ENCODE measurements at places on chromosomes 1 and 21.

DNA sequence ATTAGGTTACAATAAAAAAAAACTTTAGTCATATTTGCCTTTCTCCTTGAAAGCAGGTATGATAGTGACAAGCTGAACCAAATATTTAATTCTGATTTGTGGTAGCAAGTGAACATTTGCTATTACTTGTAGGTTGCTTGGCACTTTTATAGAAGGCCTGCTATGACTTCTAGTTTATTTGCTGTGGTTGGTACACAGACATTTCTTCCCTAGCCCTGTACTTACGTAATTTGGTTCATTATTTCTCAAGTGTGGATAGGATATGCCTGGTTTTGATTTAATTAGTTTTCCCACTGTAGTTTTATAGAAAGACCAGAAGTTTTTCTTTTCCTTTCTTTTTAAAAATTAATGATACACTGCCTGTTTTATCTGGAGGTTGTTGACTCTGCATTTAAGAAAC lies 55.9 kb downstream of the PPP2R5A start:
- no peak for DNase-seq

- no peak for DNase-seq
Observed at GRCh38 chr1:106515375-106515774, 541.1 kb upstream of the PRMT6 start.

- DNase-seq = no peak
Observed at GRCh38 chr1:64675718-64676345, 69.0 kb upstream of the RAVER2 start.

GRCh38 chr1:27405074-27405473 lies 12.7 kb downstream of the GPR3 start:
- DNase-seq = no peak

GRCh38 chr1:25893116-25893515 lies 13.1 kb downstream of the STMN1 start:
- DNase-seq = no peak

- peak; percentile 66 for DNase-seq
Observed at GRCh38 chr1:167936930-167937708, at the start of gene MPC2. TSS of gene MPC2 (minus strand) at chr1:167937072. CDS start at chr1:167935841, 1,231 bp downstream.

DNA sequence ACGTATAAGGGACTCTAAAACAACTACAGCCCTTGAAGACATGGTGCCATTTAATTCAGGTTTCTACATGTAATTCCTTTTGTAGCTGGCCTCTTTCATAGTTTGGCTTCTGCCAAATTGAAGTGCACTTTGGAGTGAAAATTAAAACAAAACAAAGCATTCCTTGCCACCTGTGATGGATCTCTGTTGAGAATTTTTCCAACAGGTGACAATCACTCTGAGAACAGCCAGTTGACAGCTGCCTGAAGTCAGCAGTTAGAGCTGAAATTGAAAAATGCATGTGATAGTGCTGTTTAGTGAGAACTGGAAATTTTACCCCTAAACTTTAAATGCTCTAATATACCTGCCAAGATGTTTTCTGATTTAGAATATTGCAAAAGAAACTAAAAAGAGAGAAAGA lies 134.5 kb downstream of the SNX7 start:
- DNase-seq = no peak

DNA sequence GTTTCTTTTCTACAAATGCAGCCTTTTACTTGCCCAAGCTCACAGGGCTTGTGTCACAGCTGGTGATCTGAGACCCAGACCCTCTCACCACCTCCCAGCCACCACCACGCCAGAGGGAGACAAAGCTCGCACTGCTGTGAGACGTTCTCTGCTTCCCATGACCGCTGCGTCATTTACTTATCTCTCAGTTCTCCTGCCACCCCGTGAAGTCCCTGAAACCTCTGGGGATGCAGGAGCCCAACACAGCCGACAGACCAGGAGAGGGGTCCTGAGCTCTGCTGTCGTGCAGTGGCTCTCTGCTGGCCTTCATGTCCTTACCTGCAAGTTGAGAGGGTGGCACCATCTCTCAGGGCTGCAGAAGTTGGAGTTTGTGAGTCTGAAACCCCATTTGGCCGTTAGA lies 77.7 kb downstream of the SLC16A1 start:
- no peak for DNase-seq

DNA sequence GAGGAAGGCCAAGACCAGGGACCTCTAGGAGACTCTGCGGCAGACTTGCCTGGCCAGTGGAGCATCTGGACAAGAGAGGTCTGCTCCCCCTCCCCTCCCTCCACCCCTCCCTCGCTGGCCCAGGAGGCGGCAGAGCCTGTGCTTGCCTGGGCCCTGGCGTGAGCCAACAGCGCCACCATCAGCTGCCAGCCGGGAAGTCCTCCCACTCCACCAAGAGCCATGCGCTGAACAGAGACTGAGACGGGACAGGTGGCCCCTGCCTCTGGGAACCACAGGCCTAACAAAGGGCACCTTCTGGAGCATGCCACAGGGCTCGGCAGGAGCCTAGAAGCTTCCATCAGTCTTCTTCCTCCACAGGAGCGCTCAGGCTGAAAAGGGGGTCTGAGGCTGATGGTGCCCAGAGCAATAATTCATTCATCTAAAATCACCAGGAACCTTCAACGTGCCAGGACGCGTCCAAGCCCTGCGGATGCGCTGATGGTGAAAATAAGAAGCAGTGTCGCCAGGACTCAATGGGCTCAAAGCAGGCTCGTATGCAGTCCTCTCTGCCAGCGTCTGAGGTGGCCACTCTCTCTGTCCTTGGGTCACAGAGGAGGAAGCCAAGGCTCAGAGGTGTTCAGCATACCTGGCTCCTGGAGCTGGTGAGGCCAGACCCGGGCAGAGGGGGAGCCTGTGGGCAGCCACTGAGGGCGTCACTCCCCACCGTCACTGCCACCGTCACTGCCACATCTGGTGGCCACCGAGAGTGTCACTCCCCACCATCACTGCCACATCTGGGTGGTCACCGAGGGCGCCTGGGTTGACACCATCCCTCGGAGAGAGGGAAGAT lies 161.2 kb downstream of the NPHP4 start:
- DNase-seq = no peak

DNA sequence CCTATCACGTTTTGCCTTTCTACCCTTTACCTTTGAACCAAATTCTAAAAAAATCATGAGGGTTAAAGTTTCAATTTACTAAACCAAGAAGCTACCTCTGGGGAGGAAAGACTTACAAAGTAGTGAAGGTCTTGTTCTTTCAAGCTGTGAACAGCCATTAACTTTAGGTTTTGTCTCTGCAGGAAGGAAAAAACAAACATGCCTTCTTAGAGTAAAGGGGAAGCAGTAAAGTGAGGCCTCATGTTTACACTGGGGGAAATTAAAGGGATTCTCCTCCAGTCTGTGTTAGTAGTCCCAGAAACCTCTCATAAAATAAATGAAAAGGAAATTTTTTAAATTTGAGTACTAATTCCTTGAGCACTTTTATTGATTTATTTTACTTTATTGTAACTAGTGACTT lies 780.2 kb upstream of the ADGRL2 start:
- no peak for DNase-seq

DNA sequence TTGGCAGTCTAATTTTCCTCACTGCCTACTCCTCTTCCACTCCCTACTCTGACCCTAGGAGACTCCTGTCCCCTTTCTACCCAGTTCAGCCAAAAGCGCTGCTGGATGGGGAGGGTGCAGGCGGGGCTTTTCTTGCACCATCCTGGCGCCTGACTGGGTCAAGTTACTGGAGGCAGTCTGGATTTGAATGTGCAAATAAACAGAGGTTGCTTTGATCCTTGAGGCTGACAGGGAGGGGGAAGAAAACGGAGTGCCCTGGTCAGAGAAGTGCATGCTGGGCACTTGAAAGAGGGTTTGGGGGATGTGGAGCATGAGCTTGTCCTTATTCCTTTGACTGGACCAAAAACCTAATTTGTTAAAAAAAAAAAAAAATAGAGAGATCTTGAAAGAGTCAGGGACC lies 76.8 kb upstream of the SOX13 start:
- DNase-seq = no peak

GRCh38 chr1:211588711-211589110 lies 9.8 kb upstream of the SLC30A1 start:
- no peak for DNase-seq

DNA sequence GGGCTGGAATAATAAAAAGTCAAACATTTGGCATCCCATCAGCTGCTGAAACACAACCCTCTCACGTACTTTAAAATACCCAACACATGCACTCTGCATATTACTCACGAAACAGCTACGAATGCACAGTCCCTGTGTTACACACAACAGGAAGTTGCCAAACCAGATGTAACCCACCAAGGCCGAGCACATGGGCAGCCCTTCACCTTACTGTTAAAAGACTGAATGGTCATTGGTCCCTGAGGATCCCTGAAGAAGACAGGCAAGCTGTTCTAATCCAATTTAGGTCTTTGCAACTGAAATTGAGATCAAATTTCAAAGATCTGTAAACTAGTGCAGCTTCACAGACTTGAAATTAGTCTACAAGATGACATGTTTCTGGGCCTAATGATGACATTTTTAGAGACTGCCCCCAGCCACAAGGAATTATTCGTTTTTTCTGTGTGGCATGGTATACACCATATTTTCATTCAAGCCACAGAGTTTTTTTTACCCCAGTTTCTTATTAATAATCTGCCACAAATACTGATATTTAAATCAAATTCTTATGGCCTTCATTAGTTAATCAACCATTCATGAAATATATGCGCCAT lies 25.6 kb upstream of the IER5 start:
- no peak for DNase-seq

GRCh38 chr1:211259638-211260126 lies 516 bp downstream of the RCOR3 start:
- DNase-seq = peak; percentile 61

- DNase-seq = no peak
Observed at GRCh38 chr1:210565306-210565705, 236.6 kb downstream of the HHAT start.

- no peak for DNase-seq
Observed at GRCh38 chr21:42411891-42412635, 8.4 kb downstream of the UBASH3A start.

GRCh38 chr1:16717336-16718098 lies 22.8 kb upstream of the RNU1-4 start:
- no peak for DNase-seq

GRCh38 chr21:44854391-44854663 lies 19.2 kb downstream of the PTTG1IP start:
- DNase-seq = no peak

- DNase-seq = no peak
Observed at GRCh38 chr1:216014086-216014485, 409.2 kb downstream of the USH2A start.

GRCh38 chr1:235597867-235598553 lies 51.6 kb downstream of the GNG4 start:
- DNase-seq = no peak

GRCh38 chr1:198656500-198656932 lies 17.7 kb downstream of the PTPRC start:
- peak; percentile 67 for DNase-seq

- DNase-seq = no peak
Observed at GRCh38 chr1:171350594-171350993, 36.6 kb downstream of the FMO4 start.

DNA sequence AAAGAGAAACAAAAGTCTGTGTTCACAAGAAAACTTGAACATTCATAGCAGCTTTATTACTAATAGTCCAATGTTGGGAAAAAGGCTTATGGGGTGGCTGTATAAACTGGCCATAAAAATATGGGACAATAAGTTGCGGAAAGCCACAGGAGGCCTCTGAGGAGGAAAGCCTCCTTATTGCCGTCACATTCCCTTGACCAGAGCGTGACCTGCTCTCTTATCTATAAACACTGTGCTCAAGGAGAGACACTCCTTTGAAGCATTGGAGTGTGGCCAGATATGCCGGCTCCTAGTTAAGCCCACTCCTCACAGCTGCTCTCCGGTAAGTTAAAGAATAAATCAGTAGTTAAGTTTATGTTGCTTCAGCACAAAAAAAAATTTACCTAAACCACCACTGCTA lies 19.7 kb downstream of the OR6Y1 start:
- DNase-seq = no peak

GRCh38 chr1:12088607-12089006 lies 25.5 kb downstream of the TNFRSF8 start:
- no peak for DNase-seq

GRCh38 chr1:153941826-153942725 lies 4.4 kb downstream of the DENND4B start:
- DNase-seq = no peak

DNA sequence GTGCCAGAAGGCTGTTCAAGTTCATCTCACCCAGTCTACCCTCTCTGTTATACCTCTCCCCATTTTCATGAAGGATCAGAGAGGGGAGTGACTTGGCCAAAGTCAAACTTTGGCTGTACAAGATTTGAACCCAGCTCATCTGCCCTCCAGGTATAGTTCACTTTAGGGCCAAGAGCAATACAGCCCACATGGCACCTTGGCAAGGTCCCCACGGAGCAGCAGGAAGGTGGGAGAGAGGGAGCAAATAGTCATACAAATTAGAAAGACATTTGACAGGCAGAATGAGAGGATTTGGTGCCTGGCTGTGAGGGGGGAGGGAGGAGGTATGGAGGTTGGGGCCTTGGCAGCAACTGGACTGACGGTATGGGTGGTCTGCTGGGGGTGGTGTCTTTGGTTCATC lies 1.0 kb downstream of the HPCAL4 start:
- no peak for DNase-seq

DNA sequence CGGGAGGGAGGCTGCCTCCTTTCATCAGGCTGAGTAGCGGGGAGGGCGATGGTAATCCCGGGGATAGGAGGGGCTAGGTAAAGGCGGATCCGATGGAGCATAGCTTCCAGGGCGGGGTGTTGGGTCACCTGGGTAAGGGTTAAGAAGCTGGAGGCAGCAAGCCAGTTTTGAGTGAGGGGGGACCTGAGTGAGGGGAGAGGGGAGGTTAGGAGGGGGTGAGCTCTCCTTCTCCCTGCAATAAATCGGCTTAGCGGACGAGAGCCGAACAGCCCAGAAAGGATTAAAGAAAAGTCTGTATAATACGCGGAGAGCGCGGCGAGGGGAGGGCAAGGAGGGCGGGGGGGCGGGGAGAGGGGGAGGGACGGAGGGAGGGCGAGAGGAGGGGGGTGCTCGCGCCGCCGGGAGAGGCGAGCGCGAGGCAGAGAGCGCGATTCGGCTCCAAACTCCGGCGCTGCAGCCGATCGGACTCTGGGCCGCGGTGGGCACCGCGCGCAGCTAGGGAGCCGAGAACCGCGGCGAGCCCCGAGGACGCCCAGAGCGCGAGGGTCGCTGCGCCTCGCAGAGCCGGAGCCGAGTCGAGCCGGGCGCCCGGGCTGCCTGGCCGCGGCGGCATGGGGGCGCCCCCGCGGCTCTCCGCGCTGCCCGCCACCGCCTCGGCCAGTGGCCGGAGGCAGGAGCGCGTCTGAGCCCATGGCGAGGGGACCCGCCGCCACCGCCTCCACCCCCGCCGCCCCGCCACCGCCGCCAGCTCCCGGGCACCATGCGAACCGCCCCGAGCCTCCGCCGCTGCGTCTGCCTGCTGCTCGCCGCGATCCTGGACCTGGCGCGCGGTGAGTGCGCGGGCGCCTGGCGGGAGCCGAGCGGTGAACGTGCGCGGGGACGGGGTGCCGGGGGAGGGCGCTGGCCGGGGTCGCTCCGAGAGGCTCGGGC lies at the start of gene IGSF21:
TSS of gene IGSF21 (plus strand) at position 430 of the 930 bp plus-strand sequence. CDS start at position 761, 331 bp downstream.
- DNase-seq = no peak

DNA sequence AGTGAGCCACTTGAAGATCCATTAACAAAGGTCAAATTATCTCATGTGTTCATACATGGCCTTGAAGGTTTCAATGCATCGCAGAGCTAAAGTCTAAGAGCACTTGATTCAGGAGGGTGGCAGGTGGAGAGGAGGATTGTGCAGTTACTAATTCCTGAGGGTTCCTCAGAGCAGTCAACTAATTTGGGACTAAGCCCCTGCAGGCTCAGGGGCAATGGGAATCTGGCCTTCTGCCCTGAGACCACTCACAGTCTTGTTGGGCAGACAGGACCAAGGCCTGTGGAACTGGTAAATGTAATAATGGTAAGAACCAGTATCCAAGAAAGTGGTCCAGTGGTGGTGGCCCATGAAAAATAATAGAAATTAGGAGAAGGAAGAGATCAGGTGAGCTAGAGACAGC lies 127.4 kb upstream of the HMGB4 start:
- no peak for DNase-seq
